ENCODE measurements at places on chromosomes 11 and 22. TPM values are rescaled to one million over a fixed set of nuclear protein-coding genes. Genes with fewer than 3 reads are reported as not detected.

The GLYATL1B gene
- not detected for total RNA-seq

The ALDH3B2 gene
- not detected for total RNA-seq

The CELF1 gene
- 53.7 TPM for total RNA-seq

The NARS2 gene
- 21.2 TPM for total RNA-seq

The GTSE1 gene
- 23.7 TPM for total RNA-seq

The VPREB1 gene
- not detected for total RNA-seq

The CNGA4 gene
- total RNA-seq: 0.10 TPM

The SWAP70 gene
- 28.5 TPM for total RNA-seq

The VPREB3 gene
- total RNA-seq: 0.64 TPM

The SEZ6L gene
- total RNA-seq: not detected

The FAM227A gene
- 1.1 TPM for total RNA-seq

The KDM4E gene
- total RNA-seq: not detected

The MMP3 gene
- 0.08 TPM for total RNA-seq

The KIAA1671 gene
- total RNA-seq: 7.9 TPM

The OR52A1 gene
- not detected for total RNA-seq

The POLR2L gene
- 546 TPM for total RNA-seq

The SGSM1 gene
- total RNA-seq: 0.23 TPM

The TRMT2A gene
- 31.9 TPM for total RNA-seq

Measured in A549 treated with DMSO at 1 μM for 4 hours (cell line).